ENCODE measurements at places on chromosomes 2 and 18.
A peak's percentile ranks its signal among the peaks of the same experiment; 100 is the strongest.

GRCh38 chr18:46042571-46043123 lies 29.4 kb downstream of the PSTPIP2 start:
- DNase-seq = no peak

DNA sequence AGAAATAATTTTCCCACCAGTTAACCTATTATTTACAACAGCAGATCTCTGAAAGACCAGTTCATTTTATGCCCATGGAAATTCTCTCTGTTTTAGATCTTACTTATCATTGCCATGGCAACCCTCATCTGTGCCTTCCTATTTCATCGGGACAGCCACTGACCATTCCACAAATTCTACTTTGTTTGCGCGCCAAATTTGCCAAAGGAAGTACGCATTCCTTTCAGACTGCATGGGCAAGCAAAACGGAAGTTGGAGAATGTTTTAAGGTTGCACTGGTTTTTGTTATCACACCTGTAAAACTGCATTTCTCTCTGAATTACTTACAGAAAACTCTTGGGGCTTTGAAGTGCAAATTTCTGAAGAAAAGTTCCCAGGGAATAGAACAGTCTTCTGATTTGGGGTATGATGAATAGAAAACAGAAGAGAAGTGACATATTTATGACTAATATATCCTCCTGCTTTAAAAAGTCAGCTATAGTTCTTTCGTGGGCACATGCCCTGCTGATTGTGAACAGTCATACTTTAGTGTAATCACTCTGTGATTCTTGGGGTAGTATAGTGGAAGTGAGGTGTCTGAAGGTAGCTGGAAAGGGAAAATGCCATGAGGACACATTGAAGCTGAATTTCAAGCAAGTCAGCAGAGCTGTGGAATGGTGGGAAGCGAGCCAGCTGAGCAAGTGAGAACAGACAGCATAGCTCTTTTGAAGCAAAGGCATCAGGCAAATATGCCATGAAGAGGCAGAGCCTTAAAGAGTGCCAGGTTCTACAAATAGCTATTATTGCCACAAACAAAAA lies 20.9 kb downstream of the NETO1 start:
- no peak for DNase-seq

- no peak for DNase-seq
Observed at GRCh38 chr2:216155954-216156353, 46.8 kb downstream of the XRCC5 start.

DNA sequence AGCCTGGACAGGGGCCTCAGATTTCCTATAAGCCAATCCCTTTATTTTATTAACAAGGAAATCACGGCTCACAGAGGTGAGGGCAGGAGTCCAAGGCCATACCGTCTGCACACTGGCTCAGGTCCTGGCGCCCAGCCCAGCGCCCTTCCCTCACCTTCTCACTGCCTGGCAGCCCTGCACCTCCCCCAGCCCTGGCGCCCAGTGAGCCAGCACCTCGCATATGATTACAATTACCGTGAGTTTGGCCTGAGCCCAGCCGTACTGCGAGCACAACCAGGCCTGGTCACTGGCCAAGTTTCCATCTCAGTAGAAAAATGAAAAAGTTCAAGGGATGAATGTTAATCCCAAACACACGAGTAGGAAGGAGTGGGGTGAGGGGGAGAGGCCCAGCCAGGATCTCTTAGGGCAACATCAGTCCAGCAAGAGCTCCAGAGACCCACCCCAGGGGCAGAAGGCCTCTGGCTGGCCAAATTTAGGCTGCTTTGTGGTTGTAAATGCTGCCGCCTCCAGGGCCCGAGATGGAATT lies 68.4 kb downstream of the MCFD2 start:
- no peak for DNase-seq

DNA sequence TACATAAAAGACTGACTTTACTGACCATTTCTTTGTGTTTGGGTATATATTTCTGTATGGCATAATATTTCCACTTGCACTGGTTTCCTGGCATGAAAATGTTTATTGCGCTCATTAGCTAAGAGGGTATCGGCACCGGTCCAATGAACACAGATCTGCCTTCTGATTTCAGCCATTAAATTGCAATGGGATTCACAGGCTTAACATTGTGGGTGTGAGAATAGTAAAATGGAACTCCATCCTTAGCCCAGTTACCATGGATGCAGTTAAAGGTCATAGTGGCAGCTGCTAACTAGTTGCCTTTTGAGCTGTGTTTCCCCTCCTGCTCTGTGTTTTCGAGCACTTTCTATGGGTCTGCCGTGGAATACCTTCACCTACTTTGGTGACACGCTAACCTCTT lies 352.6 kb upstream of the POU3F3 start:
- no peak for DNase-seq

- no peak for DNase-seq
Observed at GRCh38 chr18:80086281-80086680, 22.8 kb upstream of the ADNP2 start.

GRCh38 chr2:208369091-208369490 lies 37.5 kb upstream of the PTH2R start:
- no peak for DNase-seq

GRCh38 chr2:224569654-224570053 lies 15.5 kb downstream of the CUL3 start:
- DNase-seq = no peak

DNA sequence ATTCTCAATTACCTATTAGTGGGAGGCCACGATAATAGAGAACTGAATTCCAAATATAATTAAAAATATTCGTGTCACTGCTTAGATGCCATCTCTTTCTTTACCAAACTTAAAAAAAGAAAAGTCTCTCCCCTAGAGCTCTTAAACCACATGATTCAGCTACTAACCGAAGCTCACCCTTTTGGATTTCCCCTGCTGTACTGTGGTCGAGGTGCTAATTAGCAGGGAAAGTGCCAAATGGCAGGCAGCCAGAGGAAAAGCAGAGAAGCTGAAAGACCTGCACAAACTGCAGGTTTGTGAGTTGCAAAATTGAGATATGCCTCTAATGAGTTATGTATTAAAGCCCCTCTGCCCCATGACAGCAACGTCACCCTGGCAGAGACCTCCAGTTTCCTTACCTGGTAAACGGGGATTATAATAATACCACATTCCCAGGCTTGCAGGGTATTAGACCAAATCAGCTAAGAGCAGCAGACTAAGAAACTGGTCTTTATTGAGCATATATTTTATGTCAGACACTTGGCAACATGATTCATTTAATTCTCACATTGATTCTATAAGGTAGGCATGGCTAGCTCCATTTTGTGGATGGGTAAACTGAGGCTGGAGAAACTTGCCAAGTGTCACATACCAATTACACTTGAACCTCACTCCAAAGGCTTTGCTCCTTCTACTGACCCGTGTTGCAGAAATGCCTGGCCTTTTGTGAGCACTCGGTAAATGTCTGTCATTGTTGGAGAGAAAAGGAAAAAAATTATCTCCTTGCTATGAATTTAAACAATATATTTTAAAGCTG lies 259.7 kb downstream of the LPIN1 start:
- peak; percentile 1 for DNase-seq

DNA sequence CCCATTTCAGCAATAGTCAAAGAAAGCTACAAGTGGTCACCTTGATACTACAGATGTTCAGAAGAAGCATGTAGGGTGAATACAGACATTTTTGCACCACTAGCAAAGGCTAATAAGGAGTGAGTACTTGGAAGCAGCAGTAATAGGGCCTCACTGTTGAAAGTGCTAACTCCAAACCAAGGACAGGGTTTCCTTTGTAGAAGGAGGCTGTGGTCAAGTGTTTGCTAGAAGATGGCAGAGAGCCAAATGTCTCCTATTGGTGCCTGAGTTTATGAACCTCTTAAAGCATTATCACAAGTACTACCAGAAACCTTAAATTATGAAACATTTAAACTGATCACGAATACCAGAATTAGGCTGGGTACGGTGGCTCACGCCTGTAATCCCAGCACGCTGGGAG lies 308.1 kb downstream of the ZEB2 start:
- no peak for DNase-seq

- no peak for DNase-seq
Observed at GRCh38 chr2:101290711-101291110, 17.8 kb downstream of the RNF149 start.

- DNase-seq = no peak
Observed at GRCh38 chr2:17815468-17816184, 634 bp upstream of the MSGN1 start.

- DNase-seq = no peak
Observed at GRCh38 chr18:46414863-46415262, 242.2 kb downstream of the LOXHD1 start.

DNA sequence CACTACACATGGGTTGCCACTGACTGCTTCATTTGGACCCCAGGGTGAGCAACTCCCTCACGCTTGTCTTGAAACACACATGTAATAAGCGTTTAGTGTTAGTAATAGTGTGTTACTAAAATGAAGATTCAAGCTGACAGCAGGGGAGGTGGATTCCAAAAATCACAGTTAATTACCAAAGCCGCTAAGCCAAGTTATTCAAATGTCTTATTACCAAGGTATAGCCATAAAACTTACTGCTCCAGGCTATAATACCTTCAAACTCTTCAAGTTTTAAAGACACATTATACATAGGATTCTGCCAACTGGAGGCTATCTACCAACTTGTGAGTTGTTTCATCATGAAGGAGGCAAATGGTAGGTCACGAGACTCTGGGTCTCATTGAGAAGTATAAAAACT lies 2.9 kb downstream of the LPIN2 start:
- DNase-seq = no peak

GRCh38 chr2:28507796-28508764 lies 12.2 kb downstream of the PLB1 start:
- DNase-seq = no peak

DNA sequence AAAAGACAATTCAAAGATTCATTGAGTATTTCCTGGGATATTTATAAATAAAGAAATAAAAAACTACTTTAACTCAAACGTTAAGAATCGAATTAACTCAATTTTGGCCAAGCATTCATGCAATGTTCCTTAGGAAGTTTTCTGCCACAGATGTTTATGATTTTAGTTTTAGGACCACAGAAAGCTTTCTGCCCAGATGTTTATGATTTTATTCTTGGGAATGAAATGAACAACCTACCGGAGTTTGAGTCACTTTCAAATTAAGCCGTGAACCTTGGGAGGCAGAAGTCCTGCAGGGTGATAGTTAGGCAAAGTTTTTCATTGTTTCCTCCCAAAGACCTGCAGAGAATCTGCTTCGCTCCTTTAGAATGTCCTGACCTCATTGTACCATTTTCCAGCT lies 34.7 kb upstream of the MBP start:
- no peak for DNase-seq

DNA sequence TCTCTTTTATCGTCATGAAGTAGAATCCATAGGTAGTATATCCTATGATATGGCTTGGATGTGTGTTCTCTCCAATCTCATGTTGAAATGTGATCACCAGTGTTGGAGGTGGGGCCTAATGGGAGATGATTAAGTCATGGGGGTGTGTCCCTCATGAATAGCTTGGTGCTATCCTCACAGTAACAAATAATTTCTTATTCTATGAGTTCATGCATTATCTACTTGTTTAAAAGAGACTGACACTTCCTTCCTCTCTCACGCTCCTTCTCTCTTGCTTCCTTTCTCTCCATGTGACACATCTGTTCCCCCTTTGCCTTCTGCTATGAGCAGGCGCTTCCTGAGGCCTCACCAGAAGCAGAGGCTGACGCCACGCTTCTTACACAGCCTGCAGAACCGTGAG lies 165.6 kb downstream of the MREG start:
- DNase-seq = no peak

- no peak for DNase-seq
Observed at GRCh38 chr2:25250331-25251070, 82.1 kb upstream of the POMC start.

DNA sequence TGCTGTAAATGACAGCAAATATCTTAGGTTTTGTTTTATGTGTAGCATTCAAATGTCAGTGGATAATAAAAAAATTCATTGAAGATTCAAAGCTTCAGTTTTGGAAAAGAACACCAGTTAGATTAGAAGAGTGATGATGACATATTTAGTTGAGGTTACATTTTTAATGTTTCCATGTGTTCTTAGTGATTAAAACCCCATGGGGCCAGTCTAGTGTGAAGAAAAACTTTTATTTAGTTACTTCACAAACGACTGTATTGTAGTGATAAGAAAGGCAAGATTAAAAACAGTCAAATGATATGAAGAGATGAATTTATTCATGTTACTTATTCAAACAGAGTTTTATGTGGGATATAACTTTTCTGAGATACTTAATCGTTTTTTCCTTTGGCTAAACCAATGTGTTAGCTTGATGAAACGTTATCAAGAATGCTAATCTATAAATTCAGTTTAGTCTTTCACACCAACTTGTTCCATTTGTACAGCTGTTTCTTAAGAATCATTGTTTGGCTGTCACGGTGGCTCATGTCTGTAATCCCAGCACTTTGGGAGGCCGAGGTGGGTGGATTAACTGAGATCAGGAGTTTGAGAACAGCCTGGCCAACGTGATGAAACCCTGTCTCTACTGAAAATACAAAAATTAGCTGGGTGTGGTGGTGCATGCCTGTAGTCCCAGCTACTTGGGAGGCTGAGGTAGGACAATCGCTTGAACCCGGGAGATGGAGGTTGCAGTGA lies 11.6 kb downstream of the BMPR2 start:
- DNase-seq = no peak

DNA sequence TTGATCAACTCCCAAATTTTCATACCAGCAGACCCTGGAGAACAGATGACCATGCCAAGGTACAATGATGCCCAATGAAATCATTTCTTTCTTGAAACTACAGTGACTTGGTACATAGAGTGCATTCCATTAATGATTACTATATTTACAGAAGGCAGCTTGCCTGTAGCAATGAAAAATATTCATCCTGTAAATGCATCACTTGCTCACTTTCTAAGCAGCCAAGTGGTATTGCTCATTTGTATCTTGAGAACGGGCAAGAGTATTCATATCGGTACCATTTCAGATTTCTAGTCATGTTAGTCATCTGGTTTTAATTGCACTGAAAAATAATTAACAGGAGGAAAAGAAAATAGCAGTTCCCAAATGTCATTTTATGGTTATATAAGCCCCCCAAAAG lies 59.6 kb downstream of the VIL1 start:
- DNase-seq = no peak

- DNase-seq = no peak
Observed at GRCh38 chr18:11114653-11115052, 34.7 kb downstream of the PIEZO2 start.

DNA sequence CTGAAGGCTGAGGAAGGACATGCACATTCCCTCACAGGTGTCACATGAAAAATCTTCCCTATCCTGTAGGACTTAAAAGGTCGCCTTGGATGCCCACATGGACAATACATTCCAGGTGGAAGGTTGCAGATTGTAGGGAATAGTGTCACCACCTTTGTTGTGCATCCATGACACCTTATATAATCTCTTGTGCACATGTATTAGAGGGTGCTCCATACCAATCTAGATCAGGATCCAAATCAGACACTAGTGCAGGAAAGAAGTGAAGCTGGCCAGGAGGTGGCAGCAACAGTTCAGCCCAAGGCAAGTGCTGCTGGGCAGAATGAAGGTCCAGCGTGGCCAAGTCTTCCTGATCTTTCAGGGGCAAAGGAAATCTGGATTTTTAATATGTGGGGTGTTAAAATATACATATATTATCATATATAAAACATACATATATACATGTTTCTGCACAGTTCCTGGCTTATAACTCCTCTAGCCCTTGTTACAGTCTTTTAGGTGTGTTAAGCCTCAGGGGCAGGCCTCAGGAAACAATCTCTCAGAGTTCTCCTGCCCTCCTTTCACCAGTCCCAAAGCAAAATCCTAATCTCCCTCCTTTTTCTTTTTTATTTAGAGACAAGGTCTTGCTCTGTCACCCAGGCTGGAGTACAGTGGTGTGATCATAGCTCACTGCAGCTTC lies 16.6 kb downstream of the NIF3L1 start:
- peak; percentile 2 for DNase-seq

Measured in NCI-H1436 (cell line).